ENCODE measurements at places on chromosomes 4 and X.

- DNase-seq = no peak
These were observed 377.9 kb downstream of the FAM133A start for GRCh38 chrX:94051926-94052325.

DNA sequence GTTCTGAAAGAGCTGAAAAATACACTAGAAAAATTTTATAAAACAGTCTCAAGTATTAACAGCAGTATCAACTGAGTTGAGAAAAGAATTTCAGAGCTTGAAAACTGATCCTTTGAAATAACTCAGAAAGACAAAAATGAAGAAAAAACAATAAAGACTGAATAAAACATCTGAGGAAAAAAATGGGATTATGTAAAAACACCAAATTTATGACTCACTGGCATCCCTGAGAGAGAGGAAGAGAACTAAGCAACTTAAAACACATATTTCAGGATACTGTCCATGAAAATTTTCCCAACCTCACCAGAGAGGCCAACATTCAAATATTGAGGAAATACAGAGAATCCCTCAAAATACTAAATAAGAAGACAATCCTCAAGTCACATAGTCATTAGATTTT, 22.9 kb downstream of the PABPC4L start:
- DNase-seq = no peak

DNA sequence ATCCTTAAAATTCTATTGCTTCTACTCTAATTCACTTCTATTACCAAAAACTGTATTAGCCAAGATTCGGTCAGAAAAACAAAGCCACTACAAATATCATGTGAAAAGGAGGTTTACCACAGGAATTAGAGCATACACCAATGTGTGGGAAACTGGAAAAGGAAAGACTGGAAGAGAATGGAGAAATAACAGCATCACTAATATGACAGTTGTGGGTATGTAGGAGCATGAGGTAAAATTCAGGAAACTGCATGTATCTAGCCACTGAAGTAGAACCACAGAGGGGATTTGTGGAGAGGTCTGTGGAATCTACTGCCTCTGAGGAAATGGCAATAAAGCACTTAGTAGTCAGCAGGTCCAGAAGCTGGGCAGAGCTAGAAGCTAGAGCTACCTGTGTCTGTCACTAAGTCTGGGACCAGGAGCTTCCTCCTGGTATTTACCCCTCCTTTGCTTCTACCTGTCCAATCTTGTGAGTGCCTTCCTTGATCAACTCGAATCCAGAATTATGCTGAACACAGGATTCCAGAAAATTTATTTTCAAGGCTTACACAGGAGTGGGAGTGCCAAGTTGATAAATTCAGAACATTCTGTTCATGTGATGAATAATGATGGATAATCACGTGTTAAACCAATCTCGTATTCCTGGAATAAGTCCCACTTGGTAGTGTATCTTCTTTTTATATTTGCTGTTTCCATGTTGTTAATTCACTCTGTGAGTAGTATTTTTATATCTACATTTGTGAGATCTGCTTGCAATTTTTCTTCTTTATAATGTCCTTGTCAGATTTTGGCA, 52.6 kb downstream of the NAF1 start:
- no peak for DNase-seq

DNA sequence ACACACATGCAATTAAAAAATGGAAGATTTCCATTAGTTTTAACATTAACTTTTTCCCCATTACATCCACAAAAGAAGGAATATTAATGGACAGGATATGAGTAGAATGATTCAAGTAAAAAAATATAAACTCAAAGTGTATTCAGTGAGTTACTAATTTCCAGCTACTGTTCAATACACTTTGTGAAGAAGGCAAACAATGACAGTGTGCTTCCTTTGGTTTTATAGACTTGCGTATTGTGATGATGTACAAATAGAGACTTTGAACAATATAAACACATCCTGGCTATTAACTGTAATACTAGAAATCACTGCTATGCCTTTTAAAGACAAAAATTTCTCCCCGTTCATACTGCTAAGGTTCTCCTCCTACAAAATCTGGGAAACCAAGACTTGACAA, 171.4 kb downstream of the ASB9 start:
- DNase-seq = no peak

GRCh38 chr4:96713271-96713850, 873.5 kb downstream of the PDHA2 start:
- no peak for DNase-seq

DNA sequence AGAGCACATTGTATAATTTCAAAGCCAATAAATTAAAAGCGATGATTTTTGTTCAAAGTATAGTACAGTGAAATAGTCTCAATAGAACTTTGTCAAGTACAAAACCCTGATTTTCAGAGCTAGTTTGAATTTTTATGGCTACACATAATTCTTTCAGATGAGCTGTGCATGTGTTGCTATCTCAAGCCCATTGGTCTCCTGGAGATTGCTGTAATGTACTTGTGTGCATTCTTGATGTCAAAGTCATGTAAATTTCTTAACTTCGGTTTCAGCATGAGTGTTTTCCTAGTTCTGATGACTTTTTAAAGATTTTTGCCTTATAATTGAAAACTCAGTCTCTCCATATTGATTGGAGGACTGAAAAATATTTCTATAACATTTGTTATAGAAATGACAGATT, 200.8 kb downstream of the CEP135 start:
- DNase-seq = no peak

DNA sequence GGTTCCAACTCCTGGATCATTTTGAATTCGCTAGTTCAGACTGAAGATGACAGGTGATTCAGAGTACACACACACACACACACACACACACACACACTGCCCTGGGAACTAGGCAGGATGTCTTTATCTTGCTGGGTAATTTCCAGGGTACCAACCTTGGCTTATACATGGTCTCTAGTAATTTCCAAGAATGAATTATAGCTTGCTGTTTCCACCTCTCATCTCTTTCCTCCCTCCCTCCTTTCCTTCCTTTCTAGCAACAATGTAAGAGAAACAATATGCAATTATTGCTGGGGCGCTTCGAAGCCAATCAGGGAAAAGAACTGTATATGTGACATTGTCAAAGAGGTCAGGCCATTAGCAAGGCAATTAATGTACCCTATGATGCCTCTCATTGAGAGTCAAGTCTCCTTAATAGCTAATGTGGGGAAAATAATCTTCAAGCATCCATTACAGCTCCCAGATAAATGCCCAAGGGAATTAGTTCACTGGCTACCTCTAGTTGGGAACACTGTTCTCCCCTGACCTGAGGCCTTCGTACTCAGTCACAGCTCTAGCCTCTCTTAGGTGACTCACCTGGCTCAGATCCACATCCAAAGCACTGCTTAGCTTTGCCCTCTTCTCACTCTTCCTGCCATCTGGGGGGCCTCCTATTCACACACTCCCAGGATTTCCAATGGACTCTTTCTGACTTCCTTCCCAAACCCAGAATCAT, 311.5 kb downstream of the PPP1R2C start:
- no peak for DNase-seq

- DNase-seq = no peak
These were observed 75.8 kb downstream of the MAGEB10 start for GRCh38 chrX:27883468-27884092.

DNA sequence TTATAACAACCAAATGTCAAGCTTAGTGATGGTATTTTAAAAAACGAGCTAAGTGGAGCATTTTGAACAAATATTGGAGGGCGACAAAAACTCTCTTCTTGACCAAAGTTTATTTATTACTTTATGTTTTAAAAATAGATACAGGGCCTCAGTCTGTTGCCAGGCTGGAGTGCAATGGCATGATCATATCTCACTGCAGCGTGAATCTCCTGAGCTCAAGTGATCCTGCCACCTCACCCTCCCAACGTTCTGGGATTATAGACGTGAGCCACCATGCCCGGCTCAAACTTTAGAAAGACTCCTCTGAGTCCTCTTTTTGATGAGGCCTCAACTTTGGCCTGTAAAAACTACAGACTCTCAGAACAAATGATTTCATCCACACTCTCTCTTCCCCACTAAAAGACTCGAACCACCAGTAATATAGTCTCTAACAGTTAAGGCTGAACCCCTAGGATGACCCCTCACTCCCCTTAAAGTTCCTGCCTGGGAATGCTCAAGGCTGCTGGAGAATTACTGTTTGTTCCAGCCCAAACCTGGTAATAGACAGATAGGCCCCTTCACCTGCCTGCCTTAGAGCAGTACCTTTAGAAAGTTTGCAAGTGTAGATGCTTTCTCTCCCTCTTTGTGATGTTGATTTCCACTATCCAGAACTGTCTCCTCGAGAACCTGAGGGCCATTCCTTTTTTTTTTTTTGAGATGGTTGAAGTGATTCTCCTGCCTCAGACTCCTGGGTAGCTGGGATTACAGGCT, 55.3 kb upstream of the HPSE start:
- DNase-seq = no peak

GRCh38 chrX:37871626-37872302, 24.4 kb upstream of the DYNLT3 start:
- no peak for DNase-seq

DNA sequence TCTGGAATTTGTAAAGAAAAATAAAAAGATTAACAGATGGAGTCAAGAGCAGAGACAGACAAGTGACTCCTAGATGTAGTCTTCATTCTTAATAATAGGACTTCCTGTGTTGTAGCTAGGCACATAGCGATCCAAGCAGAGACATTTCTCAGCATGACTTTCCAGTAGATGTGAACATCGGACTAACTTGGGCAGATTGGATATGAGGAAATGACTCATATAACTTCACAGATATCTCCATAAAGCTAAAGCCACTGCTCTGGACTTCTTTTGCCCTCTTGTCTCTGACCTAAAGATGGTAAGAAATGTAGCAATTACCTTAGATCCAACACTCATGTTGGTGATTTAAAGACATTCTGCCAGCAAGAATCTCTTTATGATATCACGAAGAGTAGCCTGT, 131.7 kb downstream of the EPHA5 start:
- no peak for DNase-seq

GRCh38 chrX:136048446-136048845, 63.2 kb downstream of the SLC9A6 start:
- DNase-seq = no peak

- DNase-seq = no peak
These were observed 30.3 kb downstream of the ABLIM2 start for GRCh38 chr4:8128100-8128856.

Data from activated CD8-positive, alpha-beta memory T cell treated with anti-CD3 and anti-CD28 coated beads for 1 hour (primary cell).